ENCODE measurements at places on chromosomes 1 and 21. TPM values are rescaled to one million over a fixed set of nuclear protein-coding genes. Genes with fewer than 3 reads are reported as not detected.
A peak's percentile ranks its signal among the peaks of the same experiment; 100 is the strongest.

Gene FMO2
- total RNA-seq = not detected

Gene SPRR2B
- not detected for total RNA-seq

Gene PTGER3
- total RNA-seq = 6.5 TPM

DNA sequence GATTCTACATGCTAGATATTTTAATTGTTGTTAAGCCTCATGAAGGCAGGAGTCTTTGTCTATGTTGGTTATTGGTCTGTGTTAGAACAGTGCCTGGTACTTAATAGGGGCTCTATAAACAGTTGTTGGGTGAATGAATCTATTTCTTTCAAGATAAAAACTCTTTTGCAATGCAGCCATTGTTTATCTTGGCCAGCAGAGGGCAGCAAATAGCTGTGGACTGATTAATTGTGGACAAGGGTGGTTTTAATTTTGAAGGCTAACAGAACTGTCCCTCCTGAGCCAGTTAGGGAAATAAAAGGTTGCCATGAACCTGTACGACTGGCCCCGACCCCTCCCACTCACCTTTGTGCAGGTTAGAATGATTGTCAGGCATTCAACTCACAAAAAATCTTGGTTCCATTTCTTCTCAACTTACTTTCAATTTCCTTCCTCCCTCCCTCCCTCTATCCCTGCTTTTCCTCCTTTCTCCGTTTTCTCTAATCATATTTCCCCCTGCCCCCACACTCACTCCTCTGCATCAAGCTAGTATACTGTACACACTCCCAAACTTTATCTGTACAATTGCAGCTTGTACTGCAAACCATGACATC is 66.3 kb upstream of the DIRAS3 start:
- DNase-seq = peak; percentile 60

DNA sequence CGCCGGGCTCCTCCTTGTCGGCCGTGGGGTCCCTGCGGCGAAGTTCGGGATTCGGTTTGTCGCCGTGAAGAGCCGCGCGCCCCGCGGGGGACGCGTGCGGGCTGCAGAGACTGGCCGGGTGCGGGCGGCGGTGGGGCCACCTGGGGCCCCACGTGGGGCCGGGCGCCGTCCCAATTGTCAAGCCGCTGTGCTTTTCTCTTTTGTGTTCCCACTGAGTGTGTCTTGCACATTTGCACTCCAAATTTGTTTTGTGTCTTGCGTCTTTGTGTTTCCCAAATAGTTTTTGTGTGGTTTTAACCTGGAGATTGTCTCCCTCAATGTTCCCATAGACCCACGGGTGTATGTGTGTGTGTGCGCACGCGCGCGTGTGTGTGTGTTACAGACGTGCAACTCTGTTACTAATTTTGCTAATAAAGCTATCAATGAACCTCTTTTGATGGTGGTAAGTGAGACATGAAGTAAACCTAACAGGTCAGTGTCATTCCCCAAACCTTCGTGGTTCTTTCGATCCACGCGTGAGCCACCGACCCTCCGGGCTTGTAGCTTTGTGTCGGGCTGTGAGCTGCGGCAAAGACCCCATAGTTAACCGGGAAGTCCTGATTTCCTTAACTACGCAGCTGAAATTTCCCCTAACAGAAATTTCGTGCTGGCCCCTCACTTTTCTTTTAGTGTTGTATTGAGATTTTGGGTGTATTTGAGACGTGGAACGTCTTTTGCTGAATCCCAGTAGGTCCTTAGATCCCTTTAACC is 708 bp downstream of the PRDM2 start:
- DNase-seq = peak; percentile 20

DNA sequence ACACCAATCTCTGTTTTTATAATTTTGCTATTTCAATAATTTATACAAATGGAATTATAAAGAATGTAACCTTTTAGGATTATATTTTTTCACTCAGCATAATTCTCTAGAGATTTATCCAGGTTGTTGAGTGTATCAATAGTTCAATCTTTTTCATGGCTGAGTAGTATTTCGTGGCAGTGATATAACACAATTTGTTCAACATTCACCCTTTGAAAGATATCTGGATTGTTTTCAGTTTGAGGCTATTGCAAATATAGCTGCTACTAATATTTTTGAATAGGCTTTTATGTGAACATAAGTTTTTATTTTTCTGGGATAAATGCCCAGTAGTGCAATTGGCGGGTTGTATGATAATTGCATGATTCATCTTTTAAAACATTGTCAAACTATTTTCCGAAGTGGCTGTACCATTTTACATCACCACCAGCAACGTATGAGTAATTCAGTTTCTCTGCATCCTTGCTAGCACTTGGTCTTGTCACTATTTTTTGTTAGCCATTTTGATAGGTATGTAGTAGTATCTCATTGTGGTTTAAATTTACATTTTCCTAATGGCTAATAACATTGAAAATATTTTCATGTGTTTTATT is 55.6 kb upstream of the ABCD3 start:
- DNase-seq = no peak
